ENCODE measurements at places on chromosomes 12 and 14. TPM values are rescaled to one million over a fixed set of nuclear protein-coding genes. Genes with fewer than 3 reads are reported as not detected.

GRCh38 chr12:96141216-96141912 is 52.8 kb upstream of the ELK3 start:
- peaks cover 2% of the 10 kb centered on the region for H3K27me3 ChIP-seq
- H3K36me3 ChIP-seq = no peaks in the 10 kb centered on the region
- H3K4me3 ChIP-seq = no peak overlapping the region
- no peak overlapping the region for H3K27ac ChIP-seq
- no peak for DNase-seq
- H3K4me1 ChIP-seq = peaks cover 27% of the 10 kb centered on the region

GRCh38 chr14:106840991-106841390 is 1314.6 kb downstream of the TMEM121 start:
- peaks cover 19% of the 10 kb centered on the region for H3K4me1 ChIP-seq
- DNase-seq = no peak
- no peak overlapping the region for H3K4me3 ChIP-seq
- no peaks in the 10 kb centered on the region for H3K36me3 ChIP-seq
- H3K27me3 ChIP-seq = peaks cover 15% of the 10 kb centered on the region
- H3K27ac ChIP-seq = no peak overlapping the region

GRCh38 chr14:75453817-75454434 is 26.1 kb downstream of the JDP2 start:
- no peaks in the 10 kb centered on the region for H3K36me3 ChIP-seq
- H3K27me3 ChIP-seq = no peaks in the 10 kb centered on the region
- H3K4me1 ChIP-seq = peaks cover 4% of the 10 kb centered on the region
- peak overlapping the region; percentile 13 for H3K27ac ChIP-seq
- no peak overlapping the region for H3K4me3 ChIP-seq
- peak; percentile 73 for DNase-seq

DNA sequence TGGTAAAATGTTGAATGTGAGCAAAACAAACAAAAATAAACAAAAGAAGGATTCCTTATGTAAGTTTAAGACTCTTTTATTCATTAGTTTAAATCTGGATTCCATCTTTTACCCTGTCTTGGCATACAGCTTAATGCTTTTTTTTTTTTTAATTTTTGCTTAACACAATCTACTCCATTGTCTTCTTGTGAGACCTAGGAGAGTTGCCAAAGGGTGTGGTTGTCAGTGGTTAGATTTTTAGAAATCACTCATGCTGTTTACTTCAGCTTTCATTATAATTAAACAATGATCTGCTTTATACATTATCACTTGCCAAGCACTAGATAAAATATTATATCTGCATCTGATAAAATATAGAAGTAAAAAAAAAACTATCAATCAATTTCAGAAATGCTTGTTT is 77.7 kb upstream of the KITLG start:
- H3K4me1 ChIP-seq = no peaks in the 10 kb centered on the region
- H3K36me3 ChIP-seq = no peaks in the 10 kb centered on the region
- H3K27me3 ChIP-seq = no peaks in the 10 kb centered on the region
- no peak overlapping the region for H3K4me3 ChIP-seq

DNA sequence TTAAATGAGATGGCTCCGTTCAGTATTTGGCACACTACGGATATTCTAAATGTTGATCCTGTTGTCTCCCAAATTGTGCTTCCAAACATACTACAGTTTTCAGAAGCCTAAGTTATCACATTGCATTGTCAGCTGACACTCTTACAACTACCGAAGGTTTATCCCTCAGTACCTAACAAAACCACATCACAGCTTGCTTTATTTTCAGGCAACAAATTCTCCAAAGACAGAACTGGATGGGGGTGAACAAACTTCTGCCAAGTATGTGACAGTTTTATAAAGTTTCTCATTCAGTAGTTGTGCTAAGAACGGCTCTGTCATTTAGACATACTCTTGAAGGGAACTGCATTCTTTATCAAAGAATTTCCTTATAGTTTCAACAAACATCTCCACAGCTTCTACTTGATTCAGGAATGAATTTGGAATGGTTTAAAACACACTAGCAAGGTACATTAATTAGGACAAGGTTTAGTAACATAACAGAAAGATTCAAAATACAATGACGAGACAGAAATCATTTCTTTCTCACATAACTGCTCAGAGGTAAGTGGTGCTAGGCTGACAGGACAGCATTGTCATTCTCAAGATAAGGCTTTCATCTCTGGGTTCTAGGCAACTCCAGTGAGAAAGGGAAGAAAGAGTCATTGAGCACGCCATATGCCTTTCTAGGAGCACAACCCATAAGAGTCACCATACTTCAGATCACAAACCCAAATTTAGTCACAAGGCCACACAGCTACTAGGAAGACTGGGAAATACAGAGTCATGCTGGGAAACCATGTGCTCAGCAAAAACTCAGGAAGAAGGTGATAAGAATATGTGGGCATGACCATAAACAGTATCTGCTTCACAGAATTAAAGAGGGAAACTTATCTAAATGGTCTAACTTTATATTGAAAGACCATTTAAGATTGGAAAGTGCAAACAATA is 100.7 kb downstream of the DUSP6 start:
- no peak for DNase-seq
- peaks cover 15% of the 10 kb centered on the region for H3K36me3 ChIP-seq
- no peaks in the 10 kb centered on the region for H3K27me3 ChIP-seq
- peak overlapping the region; percentile 40 for H3K4me3 ChIP-seq
- H3K4me1 ChIP-seq = peaks cover 31% of the 10 kb centered on the region
- H3K27ac ChIP-seq = peak overlapping the region; percentile 83

Gene MANSC4
- not detected for total RNA-seq

Gene DBX2
- total RNA-seq = not detected

Measured in activated CD4-positive, alpha-beta T cell treated with anti-CD3 and anti-CD28 coated beads, Interleukin-2, amount 10 ng/mL, durations not matched to agents 24 days and 14 days (primary cell).